DND-41 (cell line): ENCODE measurements at places on chromosomes 2 and 18.

DNA sequence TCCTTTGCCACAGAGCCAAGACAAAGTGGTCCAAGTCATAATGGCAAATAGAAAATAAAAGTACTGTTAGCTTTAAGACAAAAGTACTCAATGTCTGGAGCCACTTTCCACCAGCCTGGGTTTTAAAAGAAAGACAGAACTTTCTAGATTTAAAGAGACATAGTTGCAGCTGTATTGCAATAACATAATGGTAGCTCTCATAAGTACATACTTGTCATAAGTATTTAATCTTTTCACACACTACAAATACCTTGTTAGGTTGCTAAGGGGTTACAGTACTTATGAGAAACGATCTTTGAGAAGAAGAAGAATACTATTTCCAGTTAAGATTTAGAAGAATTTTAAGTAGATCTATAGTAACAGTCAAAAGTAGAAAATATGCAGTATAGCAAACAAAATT is 28.9 kb upstream of the AQP4 start:
- no peak for DNase-seq

DNA sequence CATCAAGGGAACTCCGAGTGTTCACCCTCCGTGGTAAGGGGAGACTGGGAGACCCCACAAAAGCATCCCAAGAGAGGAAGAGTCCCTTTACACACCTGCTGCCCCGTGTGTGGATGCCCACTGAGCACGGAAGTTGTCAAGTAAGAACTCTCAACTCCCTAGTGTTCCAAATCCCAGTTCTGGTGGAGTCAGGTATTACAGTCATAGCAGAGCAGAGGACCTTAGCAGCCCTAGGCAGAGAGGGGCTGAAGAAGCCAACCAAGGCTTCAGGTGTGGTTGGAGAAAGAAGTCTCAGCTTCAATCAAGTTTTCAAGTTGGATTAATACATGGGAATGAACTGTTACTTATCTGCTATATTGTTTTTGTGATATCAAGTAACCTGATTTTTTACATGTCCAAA is 512.5 kb downstream of the RNF144A start:
- no peak for DNase-seq

DNA sequence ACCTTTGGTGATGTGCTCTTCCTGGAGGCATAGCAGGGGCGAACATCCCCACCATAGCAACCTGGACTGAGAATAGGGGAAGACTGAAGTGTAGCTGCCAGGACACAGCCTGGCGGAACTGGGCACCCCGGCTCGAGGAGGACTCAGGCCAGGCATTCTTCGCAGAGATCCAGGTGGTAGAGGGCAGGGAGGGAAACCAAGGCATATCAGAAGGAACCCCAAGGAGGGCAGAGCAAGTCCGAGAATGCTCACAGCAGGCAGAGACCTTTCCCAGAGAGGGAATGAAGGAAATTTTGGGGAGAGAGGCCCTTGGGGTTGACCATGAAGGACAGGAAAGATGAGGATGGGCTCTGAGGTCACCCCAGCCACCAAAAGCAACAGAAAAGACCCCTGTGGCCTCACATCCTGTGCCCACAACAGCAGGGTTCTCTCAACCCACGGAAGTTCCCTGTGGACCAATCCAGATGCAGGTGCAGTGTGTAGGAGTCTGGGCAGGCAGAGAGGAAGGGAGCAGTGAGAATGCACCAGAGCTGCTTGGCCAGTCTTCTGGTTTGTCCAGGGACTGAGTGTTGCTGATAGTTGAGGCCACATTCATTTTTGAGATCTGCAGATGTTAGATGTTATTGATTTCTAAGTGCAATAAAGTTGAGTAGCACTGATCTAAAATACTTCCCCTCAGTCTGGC is 136.9 kb downstream of the PXDN start:
- no peak for DNase-seq

GRCh38 chr2:39128919-39129391 is 8.1 kb upstream of the SOS1 start:
- DNase-seq, result peak; percentile 67

DNA sequence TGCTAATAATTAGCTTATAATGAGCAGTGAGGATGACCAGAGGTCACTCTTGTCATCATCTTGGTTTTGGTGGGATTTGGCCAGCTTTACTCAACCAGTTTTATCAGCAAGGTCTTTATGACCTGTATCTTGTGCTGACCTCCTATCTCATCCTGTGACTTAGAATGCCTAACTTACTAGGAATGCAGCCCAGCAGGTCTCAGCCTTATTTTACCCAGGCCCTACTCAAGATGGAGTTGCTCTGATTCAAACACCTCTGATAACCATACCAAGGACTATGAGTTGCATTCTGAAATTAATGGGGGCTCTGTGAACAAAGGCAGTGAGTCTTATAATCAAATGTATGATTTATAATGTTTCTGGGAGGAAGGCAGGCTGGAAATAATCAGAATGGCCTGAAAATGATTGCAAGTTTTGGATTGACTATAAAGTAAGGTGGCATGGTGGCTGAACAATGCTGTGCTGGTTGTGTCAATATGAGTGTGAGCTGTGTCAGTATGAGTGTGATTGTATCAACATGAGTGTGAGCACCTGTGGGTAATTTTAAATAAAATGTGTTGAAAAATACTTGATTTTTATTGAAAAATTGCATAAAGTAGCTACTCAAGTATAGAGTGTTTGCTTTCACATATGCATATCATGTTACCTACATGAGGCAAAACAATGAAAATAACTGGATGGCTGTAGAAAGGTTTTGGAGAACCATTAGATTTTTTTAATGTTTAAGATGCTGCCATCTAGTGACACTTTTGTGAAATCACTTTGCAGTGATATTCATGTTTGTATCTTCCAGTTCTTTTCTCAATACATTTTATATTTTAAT is 103.0 kb downstream of the KYNU start:
- no peak for DNase-seq

GRCh38 chr2:99397266-99397920 is 60.2 kb downstream of the EIF5B start:
- DNase-seq, result no peak

DNA sequence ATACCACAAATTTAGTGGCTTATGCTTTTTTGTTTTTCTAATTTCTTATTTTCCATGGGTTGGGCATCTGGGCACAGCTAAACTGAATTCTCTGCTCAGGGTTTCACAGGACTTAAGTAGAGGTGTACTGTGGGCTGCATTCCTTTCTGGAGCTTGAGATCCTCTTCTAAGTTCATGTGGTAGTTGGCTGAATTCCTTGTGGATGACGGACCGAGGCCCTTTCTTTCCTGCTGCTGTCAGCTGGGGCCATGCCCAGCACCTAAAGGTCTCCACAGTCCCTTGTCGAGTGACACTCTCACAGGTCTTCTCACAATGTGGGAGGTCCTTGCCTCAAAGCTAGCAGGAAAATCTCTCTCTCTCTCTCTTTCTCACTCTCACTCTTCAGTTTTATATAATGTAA is 433.5 kb upstream of the LRATD1 start:
- no peak for DNase-seq

GRCh38 chr2:102717308-102718018 is 44.4 kb upstream of the TMEM182 start:
- DNase-seq, result no peak

GRCh38 chr2:199751492-199752120 is 99.4 kb downstream of the FTCDNL1 start:
- no peak for DNase-seq

DNA sequence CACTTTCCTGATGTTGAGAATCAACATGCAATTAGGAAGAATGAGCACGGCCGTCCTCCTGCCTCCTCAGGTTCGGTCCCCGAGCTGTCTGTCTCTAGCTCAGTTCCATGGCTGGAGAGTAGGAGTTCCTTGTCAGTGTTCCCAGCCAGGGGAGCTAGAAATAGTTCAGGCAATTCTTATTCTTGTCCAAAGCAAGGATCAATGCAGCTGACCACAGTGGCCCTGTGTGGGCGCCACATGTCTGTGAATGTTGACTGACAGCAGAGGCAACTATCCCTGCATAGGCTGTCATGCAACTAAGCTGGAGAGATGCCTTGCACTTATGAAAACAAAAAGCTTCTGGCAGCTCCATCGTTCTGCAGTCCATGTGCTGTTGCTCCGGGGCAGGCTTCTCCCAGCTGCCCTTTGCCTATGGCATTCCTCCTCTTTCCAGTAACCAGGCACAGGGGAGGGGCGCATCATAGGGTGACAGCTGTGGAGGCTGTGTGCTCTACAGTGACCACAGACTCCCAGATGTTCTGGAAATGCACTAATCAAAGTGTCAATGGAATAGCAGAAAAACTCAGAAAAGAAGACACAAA is 58.7 kb downstream of the PDCL3 start:
- no peak for DNase-seq

- no peak for DNase-seq
Observed at GRCh38 chr2:228771774-228772173, 499.3 kb downstream of the PID1 start.

GRCh38 chr18:61975526-61976326 is 82.9 kb upstream of the RNF152 start:
- DNase-seq, result peak; percentile 10
